ENCODE measurements at places on chromosomes 5 and 9.

DNA sequence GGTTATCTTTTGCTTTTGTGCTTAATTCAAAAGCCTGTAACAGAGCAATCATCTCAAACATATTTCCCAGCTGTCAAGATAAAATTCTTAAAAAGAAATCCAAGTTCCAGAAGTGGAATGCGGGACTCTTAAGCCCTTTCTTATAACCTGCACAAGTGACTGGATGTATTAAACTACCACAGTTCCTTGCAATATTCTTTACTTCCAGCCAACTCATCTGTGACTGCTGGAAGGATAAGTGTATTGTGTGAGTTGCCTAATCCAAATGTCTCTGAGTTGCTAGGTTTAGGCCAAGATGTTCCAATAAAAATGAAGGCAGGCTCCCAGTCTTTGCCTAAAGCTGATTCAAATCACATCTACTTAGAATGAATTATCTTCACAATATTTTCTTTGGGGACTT lies 159.2 kb upstream of the SLC24A2 start:
- no peak for DNase-seq

GRCh38 chr5:171295801-171296200 lies 13.2 kb upstream of the TLX3 start:
- no peak for DNase-seq

DNA sequence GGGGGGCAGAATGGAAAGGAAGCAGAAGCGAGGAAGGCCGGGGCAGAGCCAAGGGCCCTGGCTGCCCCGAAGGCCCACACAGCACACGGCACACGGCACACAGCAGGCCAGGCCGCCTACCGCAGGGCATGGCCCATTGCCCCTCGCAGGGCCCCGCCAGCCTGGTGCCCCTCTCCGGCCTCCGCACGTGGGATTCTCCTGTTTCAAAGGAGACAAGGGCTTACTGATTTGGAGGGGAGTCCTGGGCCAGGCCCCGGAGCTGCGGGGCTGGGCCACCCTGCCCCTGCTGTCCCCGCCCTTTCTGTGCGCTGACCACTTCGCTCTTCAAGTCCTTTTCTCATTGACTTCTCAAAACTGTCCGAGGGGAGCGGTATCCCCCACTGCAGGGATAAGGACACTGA lies 7.7 kb upstream of the PHYKPL start:
- DNase-seq = no peak

DNA sequence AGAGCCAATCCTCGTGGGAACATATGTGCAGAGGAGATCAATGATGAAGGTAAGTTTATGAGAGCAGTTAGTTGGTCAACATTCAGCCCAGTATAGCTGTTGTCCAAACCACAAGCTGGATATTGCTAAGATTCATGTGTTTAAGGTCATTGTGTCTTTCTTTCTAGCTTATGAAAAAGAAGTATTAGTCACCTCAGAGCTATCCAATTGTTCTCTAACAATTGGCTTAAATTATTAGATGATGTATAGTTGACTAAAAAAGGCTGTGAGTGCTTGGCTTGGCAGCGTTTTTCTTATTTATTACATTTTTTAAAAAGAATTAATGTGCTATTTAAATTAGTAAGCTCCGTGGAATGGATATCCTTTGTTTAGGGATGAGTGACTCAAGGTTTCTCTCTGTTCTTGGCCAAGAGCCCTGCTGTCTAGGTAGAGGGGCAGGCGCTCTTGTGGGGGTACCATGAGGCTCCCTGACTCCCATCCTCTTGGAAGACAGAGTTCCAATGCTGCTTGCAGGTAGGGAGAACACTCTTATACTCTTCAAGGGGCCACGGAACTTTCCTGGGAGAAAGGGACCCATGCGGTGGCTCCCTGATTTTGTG lies 487.4 kb downstream of the IRX1 start:
- no peak for DNase-seq

DNA sequence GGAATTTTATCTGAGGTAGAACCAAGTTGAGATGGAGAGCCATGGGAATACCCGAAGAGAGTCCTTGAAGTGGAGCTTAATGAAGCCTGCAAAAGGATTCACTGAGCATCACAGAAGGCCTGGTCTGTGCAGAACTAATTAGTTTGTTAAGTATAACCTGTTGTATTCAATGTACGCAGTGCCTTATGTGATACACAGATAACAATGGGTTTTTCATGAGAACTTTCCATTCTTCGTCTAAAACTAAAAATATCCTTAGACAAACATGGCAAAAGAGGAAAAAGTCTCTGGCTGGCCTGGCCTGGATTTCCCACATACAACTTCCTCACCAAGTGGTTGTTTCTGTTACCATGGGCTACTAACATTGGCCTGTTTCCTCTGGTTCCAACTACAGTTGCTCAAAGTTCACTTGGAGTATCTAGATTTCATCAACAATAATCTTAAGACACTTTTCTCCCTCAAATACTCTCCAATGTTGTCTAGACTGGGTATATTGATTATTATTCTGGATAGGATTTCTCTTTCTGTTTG lies 237.6 kb upstream of the ZNF462 start:
- no peak for DNase-seq

- DNase-seq = no peak
Observed at GRCh38 chr5:50564079-50564478, 102.4 kb upstream of the PARP8 start.

DNA sequence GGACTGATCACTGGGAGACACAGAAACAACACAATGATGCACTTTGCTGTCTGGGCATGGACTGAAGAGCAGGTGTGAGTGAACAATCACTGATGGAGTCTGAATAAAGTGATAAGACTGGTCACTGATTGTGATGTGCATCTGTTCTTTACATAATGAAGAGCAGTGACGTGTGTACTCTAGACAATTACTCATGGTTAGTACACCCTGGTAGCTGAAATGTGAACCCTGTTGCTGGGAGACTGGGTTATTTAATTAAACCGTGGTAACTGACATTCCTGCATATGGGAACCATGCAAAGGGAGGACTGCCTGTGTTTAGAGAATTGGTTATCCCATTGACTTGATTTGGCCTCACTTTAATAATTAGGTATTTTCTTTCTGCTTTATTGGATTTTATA lies 202.9 kb downstream of the NR2F1-AS1 start:
- DNase-seq = peak; percentile 14

- no peak for DNase-seq
Observed at GRCh38 chr5:135711911-135712310, 122.6 kb upstream of the SLC25A48 start.

DNA sequence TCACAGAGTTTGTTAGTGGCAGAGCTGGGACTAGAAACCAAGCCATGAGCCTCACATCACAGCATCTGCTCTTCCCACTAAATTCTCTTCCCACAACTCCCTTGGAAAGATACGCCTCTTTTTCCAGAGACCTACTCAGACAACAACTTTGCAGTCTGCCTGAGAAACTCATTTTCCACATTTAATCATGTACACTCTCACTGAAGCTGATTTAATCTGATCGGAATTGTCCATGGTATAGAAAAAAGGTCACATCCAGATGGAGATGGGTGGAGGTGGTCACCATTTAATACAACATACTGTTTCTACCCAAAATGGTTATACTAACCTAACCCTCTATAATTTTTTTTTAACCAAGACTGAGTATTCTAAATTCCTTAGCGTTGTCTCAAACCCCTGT lies 366.2 kb downstream of the ENC1 start:
- DNase-seq = no peak

GRCh38 chr5:66440202-66440680 lies 156.0 kb upstream of the MAST4 start:
- DNase-seq = peak; percentile 63

DNA sequence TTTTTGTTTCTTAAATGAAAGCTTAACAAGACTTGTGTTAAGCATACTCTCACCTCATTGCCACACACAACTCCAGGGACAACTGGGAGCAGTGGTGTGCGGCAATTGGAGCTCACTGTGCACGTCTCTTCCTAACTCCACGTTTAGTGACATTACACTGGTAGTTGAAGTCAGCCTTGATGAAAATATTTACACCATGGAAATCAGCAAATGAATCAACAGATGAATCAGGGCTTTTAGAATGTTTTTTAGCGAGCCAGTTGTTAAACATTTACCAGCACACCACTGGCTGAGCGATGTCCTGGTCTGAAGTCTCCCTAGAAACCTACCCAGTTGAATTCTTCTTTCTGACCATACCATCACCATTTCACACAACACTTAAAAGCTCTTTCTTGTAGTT lies 67.3 kb downstream of the KLHL3 start:
- DNase-seq = no peak

DNA sequence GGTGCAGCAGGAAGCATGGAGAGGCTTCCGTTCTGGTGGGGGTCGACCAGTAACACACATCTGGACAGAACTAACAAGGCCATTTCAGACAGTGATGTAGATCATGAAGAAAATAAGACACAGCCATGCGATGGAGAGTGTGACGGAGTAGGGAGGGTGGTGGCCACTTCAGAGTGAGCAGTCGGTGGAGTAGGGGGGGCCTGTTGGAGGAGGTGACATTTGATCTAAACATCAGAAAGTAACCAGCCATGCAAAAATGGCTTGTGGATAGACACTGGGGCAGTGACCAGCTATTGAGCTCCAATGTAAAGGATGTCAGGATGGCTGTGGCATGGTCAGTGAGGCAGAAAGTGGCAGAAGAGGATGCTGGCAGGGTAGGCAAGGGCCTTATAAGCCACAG lies 65.9 kb downstream of the PPARGC1B start:
- DNase-seq = no peak

GRCh38 chr5:1292846-1293415 lies 1.9 kb downstream of the TERT start:
- DNase-seq = no peak

GRCh38 chr5:180074462-180074861 lies 2.9 kb upstream of the RNF130 start:
- DNase-seq = no peak

- no peak for DNase-seq
Observed at GRCh38 chr5:58904737-58905136, 321.9 kb downstream of the RAB3C start.

- no peak for DNase-seq
Observed at GRCh38 chr5:58491216-58491892, at the start of gene GAPT. GAPT (plus strand) TSS chr5:58491435; CDS start chr5:58494537, 3,102 bp downstream.

DNA sequence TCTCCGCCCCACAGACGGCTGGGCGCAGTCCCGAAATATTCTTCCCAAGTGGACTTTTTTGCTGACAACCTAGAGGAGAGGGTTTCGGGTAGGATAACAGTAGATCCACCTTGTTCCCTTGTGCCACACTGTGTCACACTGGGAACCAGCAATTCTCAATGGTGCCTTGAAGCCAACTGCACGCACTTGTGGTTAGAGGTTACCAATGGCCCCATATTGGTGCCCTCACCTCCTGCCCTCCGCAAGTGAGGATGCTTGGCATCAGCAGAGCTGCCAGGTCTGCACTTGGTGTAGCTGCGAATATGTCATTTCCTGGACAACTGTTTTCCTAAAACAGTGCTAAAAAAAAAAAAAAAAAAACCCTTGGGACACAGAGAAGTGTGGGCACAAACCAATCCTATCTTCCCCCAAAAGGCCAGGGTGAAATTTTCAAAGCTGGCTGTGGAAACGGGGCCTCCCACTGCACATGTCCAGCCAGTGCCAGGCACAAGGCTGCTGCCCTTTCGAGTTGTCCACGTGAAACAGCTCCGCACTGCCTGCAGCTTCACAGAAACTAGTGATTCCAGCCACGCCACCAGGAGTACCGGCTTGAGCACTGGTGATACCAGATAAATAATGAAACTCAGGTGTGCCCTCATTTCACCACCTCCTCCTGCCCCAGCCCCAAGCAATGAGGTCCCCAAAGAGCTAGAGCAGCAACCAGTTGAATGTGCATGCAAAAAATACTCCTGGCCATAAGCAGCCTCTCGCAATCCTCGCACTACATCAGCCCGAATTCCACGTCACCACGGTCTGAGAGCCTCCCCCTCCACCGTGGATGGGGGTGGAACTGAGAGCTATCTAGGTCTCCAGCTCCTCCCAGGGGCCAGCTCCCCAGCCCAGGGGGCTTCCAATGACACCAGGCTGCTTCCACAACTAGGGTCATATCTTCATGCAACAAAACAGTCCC lies 51.2 kb downstream of the USP20 start:
- DNase-seq = no peak

- DNase-seq = no peak
Observed at GRCh38 chr9:94657021-94657725, 17.9 kb upstream of the FBP1 start.

- DNase-seq = no peak
Observed at GRCh38 chr5:139341187-139341688, 416 bp upstream of the PAIP2 start.

DNA sequence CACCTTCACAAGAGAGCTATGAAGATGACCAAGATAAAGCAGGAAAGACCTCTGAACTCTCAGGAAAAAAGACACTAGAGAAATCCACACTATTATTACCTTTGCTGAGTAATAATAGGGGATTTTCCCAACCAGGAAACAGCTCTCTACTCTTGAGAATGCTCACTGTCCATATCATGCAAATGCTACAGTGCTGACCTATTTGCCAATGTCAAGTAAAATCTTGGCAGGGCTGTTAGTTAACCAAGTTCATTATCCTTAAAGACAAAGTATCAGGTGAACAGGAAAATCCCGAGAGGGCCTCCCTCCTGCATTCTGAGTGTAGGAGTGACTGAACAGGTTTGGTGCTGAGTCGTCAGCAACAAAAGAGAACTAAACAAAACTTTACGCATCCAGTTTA lies 306.6 kb downstream of the ACTL7B start:
- DNase-seq = no peak

DNA sequence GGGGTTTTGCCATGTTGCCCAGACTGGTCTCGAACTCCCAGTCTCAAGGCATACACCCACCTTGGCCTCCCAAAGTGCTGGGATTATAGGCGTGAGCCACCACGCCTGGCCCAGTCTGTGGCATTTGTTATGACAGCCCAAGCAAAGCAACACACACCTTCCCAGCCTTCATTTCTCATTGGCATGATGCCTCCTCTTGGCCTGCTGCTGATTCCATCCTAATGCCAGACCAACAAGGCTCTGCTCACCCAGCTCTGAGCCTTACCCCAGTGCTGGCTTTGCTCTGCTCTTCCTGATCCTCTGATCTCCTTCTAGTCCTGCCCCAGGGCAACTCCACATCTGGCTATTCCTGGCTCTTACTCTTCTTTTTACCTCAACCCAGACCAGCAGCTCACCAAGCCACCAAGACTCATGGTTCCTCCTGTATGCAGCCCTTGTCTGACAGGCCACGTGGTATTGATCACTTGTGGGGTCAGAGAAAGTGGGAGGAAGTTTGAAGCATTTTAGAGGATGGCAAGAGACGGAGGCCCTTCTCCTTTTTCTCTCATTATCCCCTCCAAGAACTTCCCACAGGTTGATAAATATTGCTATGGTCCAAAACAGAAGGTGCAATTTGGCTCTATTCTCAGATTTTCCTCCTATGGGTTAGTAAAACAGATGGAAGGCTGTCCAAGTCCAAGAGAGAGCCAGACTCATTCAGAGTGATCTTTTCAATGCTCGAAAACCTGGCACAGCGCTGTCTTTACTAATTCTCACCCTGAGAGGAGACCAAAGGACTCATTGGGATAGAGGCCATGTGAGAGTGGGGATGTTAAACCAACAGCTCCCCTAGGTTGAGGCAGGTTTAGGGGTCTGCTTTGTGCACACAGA lies 958 bp downstream of the CD180 start:
- DNase-seq = no peak

DNA sequence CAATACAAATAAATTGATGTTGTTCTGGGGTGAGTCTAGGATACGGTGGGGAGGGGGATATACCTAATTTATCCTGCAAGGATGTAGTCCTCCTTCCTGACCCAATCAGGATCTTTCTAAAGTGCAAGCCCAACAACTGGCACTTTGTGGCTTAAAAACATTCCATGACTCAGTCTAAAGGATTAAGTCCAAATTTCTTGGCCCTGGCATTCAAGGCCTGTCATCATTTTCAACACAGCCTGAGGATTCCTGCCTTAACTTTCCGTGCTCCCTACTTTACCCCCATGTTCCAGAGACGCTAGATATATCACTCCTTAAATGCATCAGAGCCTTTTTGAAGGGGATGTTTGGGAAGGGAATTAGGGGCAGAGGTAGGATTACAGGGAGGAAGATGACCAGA lies 1.0 kb downstream of the FAM221B start:
- peak; percentile 65 for DNase-seq
